GM23338 (cell line): ENCODE measurements at places on chromosomes 16 and 17. TPM values are rescaled to one million over a fixed set of nuclear protein-coding genes. Genes with fewer than 3 reads are reported as not detected.
A peak's percentile ranks its signal among the peaks of the same experiment; 100 is the strongest.

OMG gene
- 0.71 and 1.3 TPM in 2 replicates for polyA plus RNA-seq

CCL7 gene
- polyA plus RNA-seq, result not detected in 2 replicates

SMTNL2 gene
- polyA plus RNA-seq, result 1.3 and 3.1 TPM in 2 replicates

TEDC2 gene
- 50.2 and 50.6 TPM in 2 replicates for polyA plus RNA-seq

SMIM36 gene
- not detected in 2 replicates for polyA plus RNA-seq

ENPP7 gene
- polyA plus RNA-seq, result not detected in 2 replicates

PRSS27 gene
- 0.73 and 1.1 TPM in 2 replicates for polyA plus RNA-seq

KRTAP1-5 gene
- not detected in 2 replicates for polyA plus RNA-seq

TBX21 gene
- polyA plus RNA-seq, result not detected in 2 replicates

- H3K27me3 ChIP-seq, result no peaks in the 10 kb centered on the region
- H3K4me3 ChIP-seq, result no peak overlapping the region
- H3K4me1 ChIP-seq, result no peaks in the 10 kb centered on the region
- no peak overlapping the region for H3K27ac ChIP-seq
Observed at GRCh38 chr17:31686495-31686894, 172.5 kb downstream of the COPRS start.

DNA sequence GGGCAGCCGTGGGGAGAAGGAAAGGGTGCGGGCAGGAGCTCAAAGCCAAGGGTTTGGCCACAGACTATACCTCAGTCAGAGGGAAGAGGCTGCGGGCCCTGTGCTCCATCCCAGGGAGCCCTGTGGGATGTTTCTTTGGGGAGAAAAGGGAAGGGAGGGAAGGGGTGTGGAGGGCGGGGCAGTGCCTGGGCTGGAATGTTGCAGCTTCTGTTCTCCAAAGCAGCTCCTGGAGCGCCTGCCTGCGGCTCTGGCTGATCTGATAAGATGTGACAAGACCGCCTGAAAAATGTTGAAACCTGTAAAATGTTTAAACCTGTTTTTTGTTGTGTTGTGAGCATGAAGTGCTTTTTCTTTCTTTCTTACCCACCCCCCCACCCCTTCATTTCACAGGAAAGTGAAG lies 32.8 kb downstream of the WNT3 start:
- no peak overlapping the region for H3K4me3 ChIP-seq
- H3K36me3 ChIP-seq, result no peaks in the 10 kb centered on the region
- H3K27ac ChIP-seq, result no peak overlapping the region
- peaks cover 18% of the 10 kb centered on the region for H3K27me3 ChIP-seq
- no peaks in the 10 kb centered on the region for H3K4me1 ChIP-seq

GRCh38 chr17:57234739-57235092 lies 21.6 kb upstream of the MSI2 start:
- no peaks in the 10 kb centered on the region for H3K4me1 ChIP-seq
- H3K4me3 ChIP-seq, result no peak overlapping the region
- DNase-seq, result peak; percentile 41
- H3K27me3 ChIP-seq, result no peaks in the 10 kb centered on the region
- H3K36me3 ChIP-seq, result no peaks in the 10 kb centered on the region
- no peak overlapping the region for H3K27ac ChIP-seq

- no peak overlapping the region for H3K4me3 ChIP-seq
- peaks cover 7% of the 10 kb centered on the region; the same call in 1 of the 2 replicates for H3K4me1 ChIP-seq
- no peak overlapping the region for H3K27ac ChIP-seq
- no peaks in the 10 kb centered on the region for H3K36me3 ChIP-seq
- no peak for DNase-seq
- H3K27me3 ChIP-seq, result peaks cover 68% of the 10 kb centered on the region
Observed at GRCh38 chr16:30662449-30662848, 4.2 kb downstream of the FBRS start.

GRCh38 chr16:73350707-73351452 lies 303.0 kb upstream of the ZFHX3 start:
- no peak for DNase-seq
- H3K4me1 ChIP-seq, result peaks cover under 1% of the 10 kb centered on the region; the same call in 1 of the 2 replicates
- H3K27ac ChIP-seq, result no peak overlapping the region
- H3K4me3 ChIP-seq, result no peak overlapping the region

DNA sequence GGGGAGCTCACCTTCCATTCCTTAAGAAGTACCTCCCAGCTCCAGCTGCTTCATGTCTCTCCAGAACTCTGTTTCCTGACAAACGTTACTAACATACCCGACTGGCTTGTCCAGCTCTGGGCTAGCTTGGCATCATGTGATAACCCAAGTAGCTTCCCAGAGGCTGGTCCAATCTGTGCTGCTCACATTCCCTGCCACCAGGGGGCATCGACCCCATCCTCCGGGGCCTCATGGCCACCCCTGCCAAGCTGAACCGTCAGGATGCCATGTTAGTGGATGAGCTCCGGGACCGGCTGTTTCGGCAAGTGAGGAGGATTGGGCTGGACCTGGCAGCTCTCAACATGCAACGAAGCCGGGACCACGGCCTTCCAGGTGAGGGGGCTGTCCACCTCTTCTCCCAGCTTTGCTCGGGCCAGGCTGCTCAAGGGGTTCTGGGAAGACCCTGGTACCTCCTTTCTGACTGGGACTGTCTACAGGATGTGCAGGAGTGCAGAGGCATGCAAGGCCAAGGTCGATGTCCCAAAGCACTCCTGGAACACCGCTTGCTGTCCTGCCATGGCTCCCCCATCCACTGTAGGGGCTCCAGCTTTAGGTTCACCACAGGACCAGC lies 7.6 kb downstream of the EPX start:
- H3K27me3 ChIP-seq, result 0 out of 2 replicates have a peak, but pooled peaks cover 3% of the 10 kb centered on the region
- no peaks in the 10 kb centered on the region for H3K36me3 ChIP-seq
- no peaks in the 10 kb centered on the region for H3K4me1 ChIP-seq
- no peak overlapping the region for H3K27ac ChIP-seq
- no peak overlapping the region for H3K4me3 ChIP-seq

DNA sequence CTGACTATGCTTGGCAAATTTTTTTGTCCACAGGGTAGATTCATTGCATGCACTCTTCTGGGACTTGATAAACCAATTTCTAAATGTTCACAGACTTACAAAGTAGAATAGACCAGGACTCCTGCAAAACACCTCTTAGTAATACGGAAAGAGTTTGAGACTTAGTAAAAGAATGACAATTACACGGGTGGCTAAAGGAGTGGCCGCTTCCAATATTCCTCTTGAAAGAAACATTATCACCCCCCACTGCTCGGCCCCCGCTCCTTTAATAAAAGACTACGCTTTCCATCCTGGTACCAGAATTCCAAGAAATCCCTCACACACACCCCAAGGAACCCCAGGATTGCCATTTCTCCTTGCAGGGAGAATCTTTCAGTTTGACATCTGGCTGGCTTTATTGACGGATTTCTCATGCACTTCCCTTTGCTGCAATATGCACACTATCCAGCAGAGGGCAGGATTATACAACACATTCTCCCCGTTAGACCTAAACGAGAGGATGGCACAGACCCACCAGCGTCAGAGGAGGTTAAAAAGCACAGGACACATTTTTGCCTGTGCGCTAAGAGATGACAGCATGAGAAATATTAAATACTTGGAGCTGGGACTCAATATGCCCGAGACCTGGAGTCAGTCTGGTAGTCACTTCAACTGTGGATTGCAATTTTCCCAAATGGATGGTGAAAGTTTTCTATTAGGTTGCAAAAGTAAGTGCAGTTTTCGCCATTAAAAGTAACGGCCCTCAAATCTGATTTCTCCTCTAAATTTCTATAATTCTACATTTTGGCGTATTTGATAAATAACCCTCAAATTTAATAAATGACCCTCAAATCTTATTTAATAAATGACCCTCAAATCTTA lies 46.6 kb upstream of the NUDT7 start:
- H3K27ac ChIP-seq, result no peak overlapping the region
- DNase-seq, result peak; percentile 86
- no peak overlapping the region for H3K4me3 ChIP-seq

GRCh38 chr17:43927060-43927864 lies 15.0 kb downstream of the PPY start:
- H3K4me1 ChIP-seq, result peaks cover 6% of the 10 kb centered on the region
- peaks cover 47% of the 10 kb centered on the region for H3K27me3 ChIP-seq
- no peaks in the 10 kb centered on the region for H3K36me3 ChIP-seq
- H3K4me3 ChIP-seq, result peak overlapping the region; percentile 58
- no peak for DNase-seq

- no peaks in the 10 kb centered on the region for H3K36me3 ChIP-seq
- H3K27ac ChIP-seq, result no peak overlapping the region
- H3K27me3 ChIP-seq, result no peaks in the 10 kb centered on the region
- no peak overlapping the region for H3K4me3 ChIP-seq
Observed at GRCh38 chr17:75081611-75082540, 5.9 kb upstream of the SLC16A5 start.

GRCh38 chr16:54882556-54882955 lies 48.1 kb upstream of the IRX5 start:
- no peaks in the 10 kb centered on the region for H3K4me1 ChIP-seq
- no peak for DNase-seq
- H3K36me3 ChIP-seq, result no peaks in the 10 kb centered on the region
- no peak overlapping the region for H3K27ac ChIP-seq
- no peak overlapping the region for H3K4me3 ChIP-seq
- H3K27me3 ChIP-seq, result no peaks in the 10 kb centered on the region

- DNase-seq, result no peak
- H3K27ac ChIP-seq, result no peak overlapping the region
- H3K4me3 ChIP-seq, result no peak overlapping the region
Observed at GRCh38 chr16:88325976-88326375, 56.8 kb upstream of the ZNF469 start.

DNA sequence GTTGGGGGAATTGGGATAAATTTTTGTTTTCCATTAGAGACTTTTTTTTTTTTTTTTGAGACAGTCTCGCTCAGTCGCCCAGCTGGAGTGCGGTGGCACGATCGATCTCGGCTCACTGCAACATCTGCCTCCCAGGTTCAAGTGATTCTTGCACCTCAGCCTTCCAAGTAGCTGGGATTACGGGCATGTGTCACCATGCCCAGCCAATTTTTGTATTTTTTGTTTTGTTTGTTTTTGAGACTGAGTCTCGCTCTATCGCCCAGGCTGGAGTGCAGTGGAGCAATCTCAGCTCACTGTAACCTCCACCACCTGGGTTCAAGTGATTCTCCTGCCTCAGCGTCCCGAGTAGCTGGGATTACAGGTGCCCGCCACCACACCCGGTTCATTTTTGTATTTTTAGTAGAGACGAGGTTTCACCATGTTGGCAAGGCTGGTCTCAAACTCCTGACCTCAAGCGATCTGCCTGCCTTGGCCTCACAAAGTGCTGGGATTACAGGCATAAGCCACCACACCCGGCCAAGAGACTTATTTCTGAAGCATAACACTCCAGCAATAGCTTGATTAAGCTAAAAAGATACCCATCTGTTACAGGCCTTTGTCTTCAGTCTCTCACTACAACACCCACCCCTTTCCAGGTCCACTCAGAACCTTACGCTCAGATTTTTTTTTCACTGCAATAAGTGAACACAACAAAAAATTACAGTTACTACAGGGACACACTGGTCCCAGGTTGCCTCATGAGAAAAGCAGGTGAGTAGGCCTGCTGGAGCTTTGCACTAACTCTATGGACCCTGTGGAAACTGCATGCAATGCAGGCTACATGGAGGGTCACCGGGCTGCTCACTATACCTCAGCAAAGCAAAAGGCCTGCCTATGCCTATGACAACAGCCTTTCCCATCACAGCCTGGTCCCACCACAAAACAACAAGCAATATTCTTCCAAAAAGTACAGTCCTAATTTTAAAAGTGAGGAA lies 34.6 kb downstream of the KANSL1 start:
- no peaks in the 10 kb centered on the region for H3K36me3 ChIP-seq
- H3K4me1 ChIP-seq, result peaks cover 81% of the 10 kb centered on the region
- H3K27ac ChIP-seq, result no peak overlapping the region
- no peak overlapping the region for H3K4me3 ChIP-seq
- no peak for DNase-seq
- H3K27me3 ChIP-seq, result no peaks in the 10 kb centered on the region

DNA sequence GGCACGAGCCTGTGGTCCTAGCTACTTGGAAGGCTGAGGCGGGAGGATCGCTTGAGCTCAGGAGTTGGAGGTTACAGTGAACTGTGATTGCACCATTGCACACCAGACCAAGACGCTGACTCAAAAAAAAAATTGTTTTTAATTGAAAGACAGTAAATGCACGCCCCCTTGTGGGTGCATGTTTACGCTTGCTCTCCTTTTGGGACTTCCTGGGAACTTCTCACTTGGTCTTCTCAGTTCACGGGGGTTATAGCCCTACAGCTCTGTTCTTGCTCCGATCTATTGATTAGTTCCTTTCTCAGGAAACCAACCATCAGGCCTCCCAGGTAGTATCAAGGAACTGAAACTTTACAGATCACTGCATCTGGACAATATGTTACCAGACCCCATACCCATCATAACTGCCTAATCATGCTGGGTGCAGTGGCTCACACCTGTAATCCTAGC lies 14.2 kb upstream of the RIPOR1 start:
- H3K4me1 ChIP-seq, result no peaks in the 10 kb centered on the region
- 0 out of 2 replicates have a peak, but pooled peaks cover 12% of the 10 kb centered on the region for H3K27me3 ChIP-seq

DNA sequence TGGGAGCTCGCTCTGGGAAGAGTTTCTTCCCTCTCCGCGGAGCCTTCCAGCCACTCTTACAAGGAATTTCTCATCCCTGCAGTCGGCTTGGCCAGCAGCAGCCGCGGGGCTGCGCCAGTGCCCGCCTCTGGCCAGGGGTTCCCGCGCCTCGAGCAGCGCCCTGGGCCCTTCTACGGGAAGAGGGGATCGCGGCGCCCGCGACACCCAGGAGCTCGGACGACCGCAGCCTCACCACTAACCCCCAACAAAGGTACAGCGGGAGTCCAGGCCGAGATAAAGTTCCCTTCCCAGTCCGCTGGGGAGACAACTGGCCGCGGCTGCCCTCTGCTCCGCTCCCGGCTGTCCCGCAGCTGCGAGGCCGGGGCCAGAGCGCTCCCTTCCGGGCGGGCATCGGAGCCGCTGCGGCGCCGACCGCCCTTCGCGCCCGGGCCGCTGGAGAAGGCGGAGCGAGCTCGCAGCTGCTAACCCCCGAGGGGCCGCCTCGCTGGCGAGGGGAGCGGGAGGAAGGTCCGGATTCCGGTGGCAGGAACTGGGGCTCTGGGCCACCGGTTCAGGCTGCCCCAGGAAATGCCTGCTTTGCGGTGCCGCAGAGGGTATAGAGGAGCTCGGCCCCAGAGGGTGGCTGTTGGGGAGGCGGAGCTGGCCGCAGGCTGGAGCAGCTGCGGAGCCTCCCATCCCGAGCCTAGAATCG lies 3.6 kb upstream of the HS3ST3B1 start:
- peaks cover 24% of the 10 kb centered on the region for H3K4me1 ChIP-seq
- no peaks in the 10 kb centered on the region; the same call in 1 of the 2 replicates for H3K36me3 ChIP-seq
- no peak overlapping the region for H3K27ac ChIP-seq
- DNase-seq, result peak; percentile 83

GRCh38 chr16:84683691-84684591 lies 15.9 kb upstream of the USP10 start:
- no peak overlapping the region for H3K4me3 ChIP-seq
- H3K4me1 ChIP-seq, result peaks cover 11% of the 10 kb centered on the region
- no peaks in the 10 kb centered on the region for H3K27me3 ChIP-seq
- peak; percentile 74 for DNase-seq

DNA sequence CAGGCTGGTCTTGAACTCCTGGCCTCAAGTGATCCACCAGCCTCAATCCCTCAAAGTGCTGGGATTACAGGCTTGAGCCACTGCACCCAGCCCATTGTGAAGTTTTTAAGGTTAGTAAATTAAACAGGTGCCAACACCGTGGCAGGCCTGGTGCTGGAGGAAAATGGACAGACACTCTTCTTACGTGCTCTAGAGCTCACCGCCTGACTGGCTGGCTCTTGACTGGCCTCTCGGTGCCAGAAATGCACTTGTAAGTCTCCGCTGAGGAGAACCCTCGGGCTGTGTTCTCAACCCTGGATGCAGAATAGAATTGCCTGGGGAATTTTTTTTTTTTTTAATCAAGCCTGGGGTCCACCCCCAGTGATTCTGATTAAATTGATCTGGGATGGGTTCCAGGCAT lies 10.3 kb upstream of the HAS3 start:
- peaks cover 18% of the 10 kb centered on the region for H3K4me1 ChIP-seq
- H3K4me3 ChIP-seq, result no peak overlapping the region
- no peak for DNase-seq
- no peaks in the 10 kb centered on the region for H3K27me3 ChIP-seq
- H3K27ac ChIP-seq, result no peak overlapping the region
- H3K36me3 ChIP-seq, result no peaks in the 10 kb centered on the region
